ENCODE measurements at places on chromosomes 7 and 10.

DNA sequence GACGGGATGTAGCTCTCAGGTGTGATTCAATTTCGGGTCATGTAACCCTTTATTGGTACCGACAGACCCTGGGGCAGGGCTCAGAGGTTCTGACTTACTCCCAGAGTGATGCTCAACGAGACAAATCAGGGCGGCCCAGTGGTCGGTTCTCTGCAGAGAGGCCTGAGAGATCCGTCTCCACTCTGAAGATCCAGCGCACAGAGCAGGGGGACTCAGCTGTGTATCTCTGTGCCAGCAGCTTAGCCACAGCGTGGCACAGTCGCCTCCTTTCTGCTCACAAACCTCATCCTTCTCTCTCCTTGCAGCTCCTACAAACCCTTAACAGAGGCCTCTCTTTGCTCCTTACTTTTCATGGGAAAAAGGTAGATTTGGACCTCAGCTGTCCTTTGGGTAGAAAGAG lies 197.5 kb upstream of the PRSS58 start:
- no peak for DNase-seq

DNA sequence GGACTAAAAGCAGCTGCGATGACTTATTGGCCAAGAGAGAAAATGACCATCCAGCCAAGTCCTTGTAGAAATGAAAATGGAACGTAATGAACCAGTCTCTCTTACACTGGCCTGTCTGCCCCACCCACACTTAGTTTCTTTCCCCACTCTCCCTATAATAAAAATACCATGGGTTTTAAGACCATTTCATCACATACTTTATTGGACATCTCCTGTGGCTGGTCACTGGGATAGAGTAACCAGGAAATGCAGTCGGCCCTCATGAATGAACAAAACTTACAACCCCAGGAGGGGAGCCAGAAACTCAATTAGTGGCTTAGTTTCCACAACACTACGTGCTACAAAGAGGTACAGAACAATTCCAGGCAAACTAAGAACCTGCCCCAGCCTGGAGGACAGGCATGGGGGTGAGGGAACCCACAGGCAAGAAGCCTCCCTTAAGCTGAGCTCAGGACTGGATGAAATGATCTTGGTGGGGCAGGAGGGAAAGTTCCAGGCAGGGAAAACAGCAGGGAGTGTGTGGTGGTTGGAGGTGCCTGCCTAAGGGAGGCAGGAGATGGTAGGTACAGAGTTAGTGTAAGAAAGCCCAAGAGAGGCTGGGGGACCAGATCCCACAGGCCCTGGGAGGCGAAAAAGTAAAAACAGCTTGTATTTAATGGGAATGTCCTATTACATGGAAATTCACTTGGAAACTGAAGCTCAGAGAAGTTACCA lies 29.6 kb downstream of the MKI67 start:
- DNase-seq: no peak

DNA sequence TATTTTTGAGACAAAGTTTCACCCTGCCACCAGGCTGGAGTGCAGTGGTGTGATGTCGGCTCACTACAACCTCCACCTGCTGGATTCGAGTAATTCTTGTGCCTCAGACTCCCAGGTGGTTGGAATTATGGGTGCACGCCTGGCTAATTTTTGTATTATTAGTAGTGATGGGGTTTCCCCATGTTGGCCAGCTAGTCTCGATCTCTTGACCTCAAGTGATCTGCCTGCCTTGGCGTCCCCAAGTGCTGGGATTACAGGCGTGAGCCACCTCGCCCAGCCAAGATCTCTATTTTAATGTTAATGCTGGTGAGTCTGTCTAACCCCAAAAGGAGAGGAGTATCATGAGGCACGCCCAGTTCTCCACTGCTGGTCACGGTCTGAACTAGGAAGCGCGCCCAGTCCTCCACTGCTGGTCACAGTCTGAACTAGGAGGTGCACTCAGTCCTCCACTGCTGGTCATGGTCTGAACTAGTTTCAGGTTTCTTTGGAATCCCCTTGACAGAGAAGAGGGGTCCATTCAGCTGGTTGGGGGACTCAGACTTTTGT lies 5.6 kb upstream of the LRRC27 start:
- no peak for DNase-seq

GRCh38 chr10:9869205-9869604 lies 1148.5 kb upstream of the CELF2 start:
- DNase-seq: no peak

- no peak for DNase-seq
Observed at GRCh38 chr7:102318482-102318971, 31.9 kb downstream of the SH2B2 start.

DNA sequence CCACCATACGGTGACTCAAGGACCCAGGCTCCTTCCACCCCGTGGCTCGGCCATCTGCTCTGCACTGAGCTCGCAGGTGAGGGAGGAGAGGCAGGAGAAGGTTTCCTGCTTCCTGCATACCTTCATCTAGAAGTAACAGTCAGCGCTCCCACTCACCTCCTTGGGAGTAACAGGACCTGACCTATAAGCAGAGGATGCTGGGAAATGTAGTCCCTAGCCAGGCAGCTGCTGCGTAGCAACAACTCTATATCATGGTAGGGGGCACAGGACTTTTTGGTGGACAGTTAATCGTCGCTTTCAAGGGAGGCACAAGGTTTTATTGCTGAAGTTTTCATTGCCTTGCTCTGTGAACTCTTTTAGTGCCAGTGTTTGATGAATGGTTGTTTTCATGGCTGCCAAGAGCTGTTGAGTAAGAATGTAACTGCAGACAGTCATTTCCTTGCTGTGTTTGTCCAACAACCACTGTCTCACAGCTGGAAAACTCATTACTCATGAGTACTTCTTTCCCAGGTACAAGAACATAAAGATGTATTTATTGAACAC lies 10.2 kb upstream of the ZFYVE27 start:
- DNase-seq: no peak

- DNase-seq: no peak
Observed at GRCh38 chr10:24262929-24263590, 54.1 kb downstream of the KIAA1217 start.

DNA sequence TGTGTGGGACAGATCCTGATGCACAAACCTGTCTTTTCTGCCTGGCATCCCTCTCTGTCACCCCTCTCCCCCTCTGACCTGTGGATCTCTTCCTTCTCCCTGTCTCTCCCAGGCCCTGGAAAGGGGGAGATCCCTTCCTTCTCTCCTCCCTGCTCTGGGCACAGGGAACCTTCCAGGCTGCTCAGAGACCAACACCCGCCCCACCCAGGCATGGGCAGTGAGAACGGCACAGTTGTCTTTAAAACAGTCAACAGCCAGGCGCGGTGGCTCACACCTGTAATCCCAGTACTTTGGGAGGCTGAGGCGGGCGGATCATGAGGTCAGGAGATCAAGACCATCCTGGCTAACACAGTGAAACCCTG lies 34.7 kb downstream of the KCNH2 start:
- DNase-seq: no peak

DNA sequence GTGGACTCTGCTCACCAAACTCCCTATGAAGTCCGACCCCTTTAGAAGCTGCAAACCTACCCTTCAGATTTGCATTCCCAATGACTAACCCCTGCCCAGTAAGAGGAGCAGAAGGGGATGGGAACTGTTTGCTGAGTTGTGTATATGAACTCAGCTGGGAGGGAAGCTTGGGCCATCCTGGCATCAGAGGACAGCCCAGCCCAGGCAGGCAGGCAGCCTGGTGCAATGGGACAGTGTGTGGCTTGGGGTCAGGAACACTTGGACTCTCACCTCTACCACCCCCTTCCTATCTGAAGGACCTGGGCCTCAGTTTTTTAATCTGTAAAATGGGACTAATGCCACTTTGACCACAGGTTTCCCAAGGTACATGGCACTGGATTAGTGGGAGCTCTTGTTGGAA lies 147.4 kb upstream of the GPR26 start:
- no peak for DNase-seq

All from NCI-H1417 treated with DMSO at 0.1 percent for 48 hours (cell line).